GM23338 (cell line): ENCODE measurements at places on chromosomes 2 and 18.

- no peak for DNase-seq
These were observed 676.0 kb downstream of the NRXN1 start for GRCh38 chr2:50355891-50356290.

DNA sequence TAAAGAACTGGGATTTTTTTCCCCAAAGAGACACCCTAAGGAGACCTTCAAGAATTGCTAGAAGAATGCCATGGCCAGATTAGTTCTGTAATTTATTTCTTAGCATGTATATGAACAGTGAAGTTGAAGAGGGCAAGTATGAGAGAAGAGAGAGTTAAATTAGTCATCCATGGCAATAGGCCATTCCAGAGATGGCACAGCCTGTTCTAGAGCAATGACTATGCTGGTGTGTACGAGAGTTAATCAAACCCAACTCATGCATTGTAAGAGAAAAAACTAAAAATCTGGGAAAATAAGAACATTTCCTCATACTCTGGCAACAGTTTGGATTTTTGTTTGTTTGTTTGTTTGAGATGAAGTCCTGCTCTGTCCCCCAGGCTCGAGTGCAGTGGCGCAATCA lies 112.1 kb upstream of the PIK3C3 start:
- no peak for DNase-seq

GRCh38 chr2:7706791-7707190 lies 789.6 kb downstream of the RNF144A start:
- DNase-seq = no peak

DNA sequence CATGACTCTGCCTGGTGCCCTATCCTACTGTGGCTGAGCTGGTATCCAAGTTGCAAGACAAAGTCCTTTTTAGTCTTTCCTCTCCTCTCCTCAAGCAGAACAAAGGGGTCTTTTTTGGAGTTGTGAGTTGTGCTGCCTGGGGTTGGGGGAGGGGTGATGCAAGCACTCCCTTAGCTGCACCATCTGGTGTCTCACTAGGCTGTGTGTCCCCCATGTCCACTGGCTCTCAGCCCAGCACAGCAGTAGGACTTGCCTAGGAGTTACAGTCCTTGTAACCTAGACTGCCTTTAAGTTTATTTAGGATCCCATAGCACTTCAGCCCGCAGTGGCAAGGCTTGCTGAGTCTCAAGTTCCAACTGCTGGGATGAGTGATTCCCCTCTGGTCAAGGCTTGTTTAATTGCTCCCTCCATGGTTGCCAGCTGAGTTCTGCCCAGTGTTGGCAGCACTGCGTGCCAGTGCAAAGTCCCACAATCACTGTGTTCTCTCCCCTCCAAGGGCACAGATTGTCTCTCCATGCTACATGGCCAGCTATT lies 13.2 kb upstream of the ILKAP start:
- DNase-seq = no peak

GRCh38 chr2:84548303-84548702 lies 32.0 kb downstream of the DNAH6 start:
- DNase-seq = no peak

DNA sequence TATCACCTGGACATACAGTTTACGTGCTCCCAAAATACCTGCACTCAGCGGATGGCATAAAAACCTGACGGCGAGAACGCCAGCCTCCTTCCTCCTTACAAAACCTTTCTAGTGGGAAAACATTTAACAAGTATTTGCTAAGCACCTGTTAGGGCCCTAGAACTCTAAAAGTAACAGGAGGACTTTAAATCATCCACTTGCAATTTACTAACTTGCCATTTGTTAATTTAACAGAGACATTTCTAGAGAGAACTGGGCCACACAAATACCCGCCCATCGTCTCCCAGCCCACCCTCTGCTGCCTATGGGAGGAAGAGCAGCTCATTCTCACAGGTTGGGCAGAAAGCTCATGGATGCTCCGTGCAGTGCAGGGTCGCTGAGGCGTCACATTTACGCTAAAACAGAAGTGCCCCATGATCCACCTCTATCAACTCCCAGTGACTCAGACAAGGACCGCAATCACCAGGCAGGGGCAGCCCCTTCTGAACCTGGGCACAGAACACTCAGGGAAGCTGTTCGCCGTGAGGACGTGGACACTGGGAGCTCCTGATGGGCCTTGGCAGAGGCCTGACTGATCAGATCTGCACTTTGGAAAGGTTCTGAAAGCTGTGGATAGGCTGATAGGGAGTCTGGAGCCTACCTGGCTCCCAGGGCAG lies 106.9 kb downstream of the HDAC4 start:
- DNase-seq = no peak

DNA sequence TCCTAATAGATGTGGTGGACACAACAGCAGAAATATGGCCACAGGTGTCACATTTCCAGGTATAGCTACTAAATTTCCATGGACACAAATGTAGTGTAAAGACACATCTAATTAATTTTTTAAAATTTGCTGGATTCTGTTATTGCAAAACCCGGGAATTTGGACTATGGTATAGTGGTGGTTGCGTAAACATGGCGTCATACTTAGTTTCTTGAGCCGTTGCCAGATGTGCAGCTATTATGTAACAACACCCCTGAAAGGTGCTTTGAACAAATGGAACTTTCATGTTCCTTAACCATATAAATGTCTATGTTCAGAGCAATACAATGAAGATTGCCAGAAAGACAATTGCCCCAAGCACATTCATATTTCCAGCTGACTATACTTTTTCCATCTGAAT lies 85.9 kb downstream of the HRH4 start:
- no peak for DNase-seq

GRCh38 chr2:134370655-134371445 lies 117.0 kb downstream of the MGAT5 start:
- no peak for DNase-seq

DNA sequence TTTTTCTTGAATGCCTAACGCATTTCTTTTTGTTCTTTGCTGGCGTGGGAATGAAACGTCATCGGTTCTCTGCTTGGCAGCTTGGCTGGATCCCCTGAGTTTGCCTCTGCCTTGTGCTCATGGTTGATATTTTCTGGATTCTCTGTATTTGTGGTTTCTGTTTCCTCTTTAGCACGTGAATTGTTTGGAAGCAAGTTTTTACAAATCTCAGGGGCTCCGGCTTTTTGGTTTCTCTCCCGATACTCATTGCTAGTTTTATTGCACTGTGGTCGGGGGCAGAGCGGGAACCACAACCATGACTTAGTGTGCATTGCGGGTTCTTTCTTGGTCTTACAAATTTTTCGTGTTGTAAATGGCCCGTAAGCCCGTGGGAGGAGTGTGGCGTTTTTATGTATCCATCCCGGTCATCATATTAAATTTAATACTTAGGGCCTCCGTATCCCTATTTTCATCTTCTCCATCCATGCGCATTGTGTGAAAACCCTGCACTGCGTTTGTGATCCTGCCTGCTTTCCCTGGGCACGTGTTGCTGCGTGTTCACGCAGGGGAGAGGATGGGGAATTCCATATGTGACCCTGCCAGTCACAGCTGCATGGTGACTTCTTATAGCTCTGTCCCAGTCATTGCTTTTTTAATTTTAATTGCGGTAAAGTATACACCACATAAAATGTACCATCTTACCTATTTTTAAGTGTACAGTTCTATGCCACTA lies 9.4 kb downstream of the RAMP1 start:
- DNase-seq = no peak

GRCh38 chr18:5627776-5628511 lies 84.1 kb upstream of the EPB41L3 start:
- peak; percentile 28 for DNase-seq

- peak; percentile 32 for DNase-seq
These were observed 479 bp downstream of the SCN9A start for GRCh38 chr2:166375195-166375735.

DNA sequence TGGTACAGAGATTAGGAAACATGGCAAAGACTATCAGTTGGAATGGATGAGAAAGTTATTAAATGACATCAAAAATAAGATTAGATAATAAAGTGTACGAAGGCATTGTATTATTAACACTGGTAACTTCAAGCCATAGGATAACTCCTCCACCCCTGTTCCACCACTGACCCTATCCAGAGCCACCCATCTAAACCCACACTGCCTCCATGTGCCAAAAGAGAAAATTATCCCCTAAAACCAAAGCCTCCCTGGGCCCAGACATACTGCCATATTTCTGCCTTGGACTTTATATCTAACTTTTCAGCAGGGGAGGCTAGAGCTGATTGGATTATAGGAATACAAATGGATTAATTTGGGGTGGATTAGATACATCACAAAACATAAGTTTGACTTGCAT lies 443.7 kb downstream of the BCL11A start:
- no peak for DNase-seq

GRCh38 chr2:25936889-25937545 lies 45.3 kb downstream of the KIF3C start:
- DNase-seq = no peak

- DNase-seq = no peak
These were observed 29.1 kb upstream of the TGIF1 start for GRCh38 chr18:3420919-3421279.

GRCh38 chr2:111226876-111227700 lies 106.4 kb downstream of the BCL2L11 start:
- no peak for DNase-seq

GRCh38 chr2:237726401-237726830 lies 72.2 kb upstream of the RBM44 start:
- no peak for DNase-seq

- DNase-seq = no peak
These were observed 39.3 kb downstream of the TRABD2A start for GRCh38 chr2:84841577-84841976.

DNA sequence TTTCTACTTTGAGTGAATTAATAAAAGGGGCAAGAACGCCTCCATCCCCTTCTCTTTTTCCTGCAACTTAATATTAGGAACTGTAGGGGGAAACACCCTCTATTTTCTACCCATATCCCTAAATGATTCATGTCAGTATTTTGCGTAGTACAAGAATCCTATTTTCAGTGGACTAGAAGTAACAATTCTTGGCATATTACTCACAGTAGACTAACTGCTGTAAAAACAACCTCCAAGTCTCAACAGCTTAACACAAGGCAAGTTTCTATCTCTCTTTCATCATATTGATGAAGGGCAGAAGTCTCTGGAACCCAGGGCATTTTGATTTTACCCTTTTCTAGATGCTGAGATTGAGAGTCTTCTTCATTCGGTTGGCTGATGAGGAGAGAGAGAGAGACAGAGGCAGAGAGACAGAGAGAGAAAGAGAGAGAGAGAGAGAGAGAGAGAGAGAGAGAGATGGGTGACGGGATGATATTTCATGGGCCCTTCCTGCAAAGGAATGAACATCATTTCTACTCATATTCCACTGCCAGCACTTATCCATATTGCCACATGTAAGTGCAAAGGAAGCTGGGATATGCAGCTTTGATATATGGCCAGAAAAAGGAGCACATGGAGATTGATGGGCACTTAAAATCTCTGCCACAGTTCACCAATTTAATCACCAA lies 481.6 kb downstream of the LPIN1 start:
- no peak for DNase-seq

- no peak for DNase-seq
These were observed 1269.0 kb upstream of the DDX18 start for GRCh38 chr2:116545286-116546068.

DNA sequence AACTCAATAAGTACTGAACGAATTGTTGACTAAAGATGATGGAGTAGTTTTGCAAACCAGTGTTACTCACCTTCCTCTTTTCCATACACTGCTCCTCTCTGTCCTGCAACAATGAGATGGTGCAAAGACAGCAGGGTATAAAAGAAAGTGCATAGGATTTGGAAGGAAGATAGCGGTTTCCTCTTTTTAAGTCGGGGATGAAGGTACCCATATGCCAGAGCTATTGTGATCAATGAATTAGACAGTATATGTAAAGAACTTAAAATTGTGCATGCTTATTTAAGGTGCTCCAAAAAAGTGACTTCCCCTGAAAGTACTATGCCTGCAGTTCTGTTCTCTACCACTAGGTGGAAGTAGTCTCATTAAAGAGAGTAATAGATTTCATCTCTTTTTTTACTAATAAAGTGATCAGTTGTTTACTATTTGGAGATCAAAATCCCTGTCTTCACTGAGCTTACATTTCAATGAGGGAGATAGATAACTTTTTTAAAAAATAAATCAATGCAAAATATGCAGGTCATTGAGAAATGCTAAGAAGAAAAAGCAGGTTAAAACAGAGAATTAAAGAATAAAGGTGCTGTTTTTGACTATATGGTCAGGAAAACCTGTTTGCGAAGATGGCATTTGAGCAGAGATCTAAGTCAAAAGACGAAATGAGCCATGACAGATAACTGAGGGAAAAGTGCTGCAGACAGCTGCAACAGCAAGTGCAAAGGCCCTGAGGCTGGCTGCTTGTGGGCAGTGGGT lies 339.7 kb upstream of the SLC14A2 start:
- DNase-seq = peak; percentile 76

DNA sequence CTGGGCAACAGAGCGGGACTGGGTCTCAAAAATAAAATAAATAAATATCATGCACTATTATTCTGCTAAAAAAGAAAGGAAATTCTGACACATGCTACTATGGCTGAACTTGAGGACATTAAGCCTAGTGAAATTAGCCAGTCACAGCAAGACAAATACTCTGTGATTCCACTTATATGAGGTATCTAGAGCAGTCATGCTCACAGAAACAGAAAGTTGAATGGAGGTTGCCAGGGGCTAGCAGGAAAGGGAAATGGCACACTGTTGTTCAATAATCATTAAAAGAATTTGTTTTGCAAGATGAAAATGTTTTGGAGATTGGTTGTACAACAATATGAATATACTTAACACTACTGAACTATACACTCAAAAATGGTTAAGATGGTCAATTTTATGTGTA lies 60.8 kb downstream of the NCKAP1 start:
- no peak for DNase-seq

- no peak for DNase-seq
These were observed 814.7 kb downstream of the LRP1B start for GRCh38 chr2:141316103-141316502.

- DNase-seq = no peak
These were observed 49.4 kb downstream of the CAVIN2 start for GRCh38 chr2:191797500-191797899.

GRCh38 chr2:42185220-42185921 lies 16.2 kb downstream of the EML4 start:
- no peak for DNase-seq

- DNase-seq = no peak
These were observed 786.0 kb upstream of the SLC39A10 start for GRCh38 chr2:194870974-194871535.

DNA sequence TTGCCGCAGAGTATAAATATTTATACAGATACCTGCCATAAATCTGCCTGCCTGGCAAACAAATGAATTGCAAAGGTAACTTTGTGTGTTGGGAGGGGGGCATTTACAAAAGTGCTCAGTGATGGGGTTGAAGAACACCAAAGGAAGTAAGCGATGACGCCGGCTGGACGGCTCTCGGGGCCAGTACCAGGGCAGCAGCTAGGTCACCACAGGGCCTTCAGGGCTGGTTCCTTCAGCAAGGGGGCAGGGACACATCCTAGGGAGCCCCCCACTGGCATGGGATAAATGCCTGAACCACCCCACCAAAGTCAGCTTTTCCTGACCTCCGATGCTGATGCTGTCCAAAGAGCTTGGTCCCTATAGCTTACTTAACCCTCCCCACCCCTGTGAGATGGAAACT lies 190.4 kb downstream of the CELF4 start:
- no peak for DNase-seq
